ENCODE measurements at places on chromosomes 4 and X. TPM values are rescaled to one million over a fixed set of nuclear protein-coding genes. Genes with fewer than 3 reads are reported as not detected.

DNA sequence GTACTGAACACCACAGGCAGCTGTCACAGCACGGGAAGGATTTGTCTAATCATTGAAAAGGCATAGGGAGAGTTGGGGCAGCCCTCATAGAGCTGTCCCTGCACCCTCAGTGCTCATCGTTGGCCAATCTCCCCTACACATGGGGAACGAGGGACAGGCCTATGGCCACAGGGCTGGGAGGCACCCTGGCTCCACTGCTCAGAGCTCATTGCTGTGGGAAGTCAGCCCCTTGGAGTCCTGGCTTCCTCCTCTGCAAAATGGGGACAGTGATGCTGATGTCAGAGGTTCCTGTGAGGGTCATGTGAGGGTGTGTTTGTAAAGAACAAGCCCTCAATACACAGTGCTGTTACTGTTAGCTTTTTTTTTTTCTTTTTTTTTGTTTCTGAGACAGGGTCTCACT lies 19.3 kb upstream of the HTRA3 start:
- no peak for DNase-seq

DNA sequence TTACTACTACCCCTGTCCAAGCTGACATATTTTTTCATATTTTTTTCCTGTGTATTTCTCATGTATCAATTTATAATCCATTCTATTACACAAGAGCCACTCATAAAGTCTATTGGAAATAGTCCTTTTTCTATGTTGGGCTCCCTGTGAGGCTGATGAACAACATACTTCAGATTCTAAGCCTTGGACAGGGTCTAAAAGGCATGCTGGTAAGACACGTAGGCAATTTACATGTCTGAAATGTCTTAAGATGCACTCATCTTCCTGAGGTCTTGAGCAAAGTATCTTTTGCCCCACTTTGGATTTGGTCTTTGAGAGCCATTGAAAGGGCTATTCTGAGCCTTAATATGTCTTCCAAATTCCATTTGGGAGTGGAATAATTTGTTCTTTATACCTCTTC lies 31.8 kb downstream of the OCIAD1 start:
- no peak for DNase-seq

DNA sequence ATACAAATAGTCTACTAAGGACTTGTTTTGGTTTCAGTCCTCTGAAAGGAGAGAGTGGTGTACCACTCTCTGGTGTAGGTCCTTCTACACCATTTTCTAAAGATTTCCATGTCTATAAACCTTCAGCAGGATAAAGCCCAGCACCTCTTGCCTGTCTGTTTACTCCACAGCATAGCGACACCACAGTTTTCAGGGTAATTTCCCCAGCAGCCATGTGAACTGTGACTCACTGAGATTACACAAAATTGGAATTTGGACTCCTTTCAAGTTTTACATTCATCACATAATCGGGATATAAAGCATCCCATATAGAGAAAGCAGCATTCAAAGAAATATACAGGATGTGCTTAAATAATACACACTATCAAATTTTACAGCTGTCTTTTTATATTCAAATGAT lies 229.6 kb downstream of the PRDM5 start:
- DNase-seq, result no peak

DNA sequence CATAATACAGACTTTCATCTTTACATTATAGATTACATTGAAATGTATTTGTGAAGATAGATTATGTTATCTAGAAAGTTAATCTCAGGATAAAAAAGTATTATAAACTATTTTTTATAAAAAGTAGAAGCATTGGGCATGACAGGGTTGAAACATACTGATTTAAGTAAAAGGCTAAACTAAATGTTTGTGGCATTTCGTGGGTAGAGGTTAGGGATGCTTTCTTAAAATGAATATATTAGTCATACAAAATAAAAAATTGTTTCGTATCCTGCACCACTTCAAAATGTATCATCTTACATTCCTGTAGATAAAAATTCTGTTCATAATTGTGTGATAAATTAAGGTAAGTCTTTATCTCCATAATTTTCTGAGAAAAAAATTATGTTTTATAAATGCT lies 603.6 kb downstream of the SPRY1 start:
- no peak for DNase-seq

The CYLC1 gene
- not detected for total RNA-seq

DNA sequence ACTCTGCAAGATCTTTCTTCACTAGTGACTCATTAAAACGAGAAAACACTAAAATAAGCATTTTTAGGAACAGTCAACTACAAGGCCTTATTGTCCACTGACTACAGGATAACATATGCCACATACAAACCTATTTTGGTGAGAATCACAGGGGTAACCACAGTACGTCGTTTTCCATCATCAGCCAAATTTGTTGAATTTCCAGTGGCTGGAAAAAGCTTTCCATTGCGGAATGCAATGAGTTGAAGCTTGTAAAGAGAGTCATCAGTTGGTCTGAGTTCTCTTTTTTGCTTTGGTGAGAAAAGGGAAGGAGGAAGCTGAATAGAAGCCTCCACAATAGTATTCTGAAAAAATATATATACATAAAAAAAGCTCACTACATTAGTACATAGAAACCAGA lies 102.4 kb downstream of the ADGRA3 start:
- DNase-seq, result no peak

DNA sequence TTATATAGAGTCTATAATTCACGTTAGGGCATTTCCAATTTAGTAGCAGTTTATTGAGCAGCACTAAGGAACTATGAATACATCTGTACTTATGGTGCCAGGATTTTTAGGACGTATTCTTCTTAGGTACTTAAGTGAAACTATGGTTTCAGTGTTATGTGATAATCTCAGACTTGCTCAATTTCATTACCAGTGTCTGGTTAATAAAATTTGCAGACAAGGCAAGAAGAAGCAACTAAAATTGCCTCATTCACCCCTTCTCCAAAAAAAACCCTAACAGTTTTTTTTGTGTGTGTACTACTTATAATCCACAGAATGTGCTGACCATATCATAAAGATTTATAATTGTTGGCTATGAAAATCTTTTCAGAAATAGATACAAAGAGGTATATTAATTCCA lies 6.0 kb upstream of the CXCL10 start:
- no peak for DNase-seq

The USP17L5 gene
- not detected for total RNA-seq

- no peak for DNase-seq
Measured at GRCh38 chr4:76078033-76078613, 3.6 kb downstream of the ART3 start.

GRCh38 chr4:150625033-150625432 lies 43.1 kb downstream of the MAB21L2 start:
- DNase-seq, result no peak

GRCh38 chr4:114734594-114734993 lies 136.0 kb downstream of the UGT8 start:
- no peak for DNase-seq

The SSX1 gene
- not detected for total RNA-seq

DNA sequence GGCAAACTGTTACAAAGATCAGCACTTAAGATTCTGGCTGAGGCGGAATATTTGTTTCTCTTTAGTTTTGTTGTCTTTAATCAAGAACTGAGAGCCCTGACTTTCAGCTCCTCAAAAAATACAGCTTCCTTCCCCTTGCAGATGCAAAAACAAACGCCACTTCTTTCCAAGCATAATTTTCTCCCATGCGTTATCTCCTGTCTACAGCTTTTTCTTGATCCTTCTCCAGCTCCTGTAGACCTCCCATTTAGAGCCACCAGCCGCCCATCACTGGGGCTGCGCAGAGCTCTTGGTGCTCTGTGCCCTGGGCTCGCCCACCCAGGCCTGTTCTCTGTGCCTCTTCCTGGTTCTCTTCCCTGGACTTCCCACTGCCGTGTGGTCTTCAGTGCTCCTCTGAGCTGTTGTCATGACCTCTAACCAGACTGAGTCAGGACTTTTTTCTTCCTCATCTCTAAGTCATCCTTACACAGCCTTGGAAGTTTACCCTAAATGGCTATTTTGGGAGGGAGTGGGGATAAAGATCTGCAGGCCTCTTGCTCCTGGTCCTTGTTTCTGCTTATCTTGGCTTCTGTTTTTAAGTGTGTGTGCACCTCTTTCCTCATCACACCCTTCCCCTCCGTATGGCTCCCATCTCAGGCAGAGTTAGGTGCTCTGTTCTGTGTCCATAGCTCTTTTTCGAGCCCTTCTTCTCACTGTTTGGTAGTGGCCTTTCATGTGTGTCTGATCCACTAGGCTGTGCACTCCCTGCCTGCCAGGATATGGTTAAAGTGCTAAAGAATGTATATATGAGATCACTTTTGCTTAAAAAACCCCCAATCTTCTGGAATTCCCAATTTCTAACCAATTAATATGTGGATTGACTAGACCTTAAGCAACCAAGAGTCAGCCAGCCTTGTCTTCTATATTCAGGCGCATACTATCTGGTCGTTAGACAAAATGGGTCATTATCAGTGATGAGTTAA lies 122.5 kb downstream of the PTTG2 start:
- no peak for DNase-seq
